ENCODE measurements at places on chromosomes 7 and 10. TPM values are rescaled to one million over a fixed set of nuclear protein-coding genes. Genes with fewer than 3 reads are reported as not detected.

- DNase-seq = no peak
- no peaks in the 10 kb centered on the region for H3K4me1 ChIP-seq
- H3K36me3 ChIP-seq = no peaks in the 10 kb centered on the region
- H3K4me3 ChIP-seq = no peak overlapping the region
- no peak overlapping the region for H3K27ac ChIP-seq
Measured at GRCh38 chr10:107423903-107424302, 259.4 kb upstream of the SORCS1 start.

- peak overlapping the region; percentile 42 for H3K27ac ChIP-seq
- H3K27me3 ChIP-seq = no peaks in the 10 kb centered on the region
- no peaks in the 10 kb centered on the region for H3K36me3 ChIP-seq
- peak; percentile 36 for DNase-seq
- no peak overlapping the region for H3K4me3 ChIP-seq
- peaks cover 8% of the 10 kb centered on the region for H3K4me1 ChIP-seq
Measured at GRCh38 chr10:80459047-80459865, 5.1 kb downstream of the TSPAN14 start.

NKX2-3 gene
- total RNA-seq = not detected

ZWINT gene
- total RNA-seq = 2.2 TPM

DNA sequence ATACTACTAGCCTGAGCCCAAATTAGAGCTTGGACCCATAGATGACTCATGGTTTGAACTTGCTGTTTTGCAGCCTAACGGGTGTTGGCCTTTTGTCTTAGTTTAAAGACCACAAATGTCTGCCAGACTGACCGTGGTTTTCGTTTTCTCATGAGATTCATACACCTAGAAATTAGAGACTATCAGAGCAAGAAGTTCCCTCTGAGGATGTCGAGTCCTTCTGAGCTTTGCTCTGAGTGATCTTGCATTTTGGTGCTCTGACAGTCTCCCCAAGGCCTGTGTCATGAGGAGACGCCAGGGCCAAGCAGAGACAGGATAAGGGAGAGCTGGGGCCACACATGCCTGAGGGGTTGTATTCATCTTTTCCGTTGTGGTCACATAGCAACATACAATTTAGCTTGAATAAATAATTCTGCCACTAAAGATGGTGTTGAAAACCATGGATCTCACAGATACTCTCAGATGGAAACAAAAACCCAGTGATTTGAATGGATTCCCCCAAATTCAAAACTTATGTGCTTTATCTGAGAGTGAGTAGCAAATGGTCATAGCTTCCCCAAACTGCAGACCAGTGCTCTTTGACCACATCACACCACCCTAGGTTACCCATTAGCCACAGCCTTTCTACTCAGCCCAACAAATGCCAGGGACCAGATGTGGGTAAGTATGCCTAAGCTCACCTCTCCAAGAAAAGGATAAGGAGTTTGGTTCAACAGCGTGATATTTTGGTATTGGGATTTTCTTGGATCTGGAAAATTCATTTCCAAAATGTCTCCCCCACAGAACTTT, 762.0 kb upstream of the IGFBP3 start:
- H3K27ac ChIP-seq = no peak overlapping the region
- H3K4me1 ChIP-seq = no peaks in the 10 kb centered on the region
- H3K36me3 ChIP-seq = no peaks in the 10 kb centered on the region
- no peak for DNase-seq

CNPY1 gene
- total RNA-seq = not detected

DNA sequence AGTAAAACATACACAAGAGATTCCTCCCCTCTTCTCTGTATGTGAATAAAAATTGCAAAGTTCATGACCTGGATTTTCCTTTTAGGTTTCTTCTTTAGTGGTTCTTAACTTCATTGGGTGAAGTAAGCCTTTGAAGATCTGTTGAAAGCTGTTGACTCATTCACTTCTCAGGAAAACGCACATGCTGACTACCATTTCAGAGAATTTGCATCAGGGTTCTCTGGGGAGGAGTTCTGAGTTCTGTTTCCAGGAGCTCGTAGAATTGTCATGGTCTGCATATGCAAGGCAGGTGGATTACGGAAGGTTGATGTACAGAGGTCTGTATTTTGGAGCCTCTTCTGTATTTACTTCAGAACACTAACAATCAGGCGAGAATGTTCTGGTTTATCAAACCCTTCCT, 962 bp upstream of the SLC26A4 start:
- no peaks in the 10 kb centered on the region for H3K36me3 ChIP-seq
- peaks cover 8% of the 10 kb centered on the region for H3K4me1 ChIP-seq
- DNase-seq = no peak
- peaks cover 3% of the 10 kb centered on the region for H3K27me3 ChIP-seq
- no peak overlapping the region for H3K4me3 ChIP-seq

Measured in uterus (tissue), 4 donors.